ENCODE measurements at places on chromosomes 13 and 19. TPM values are rescaled to one million over a fixed set of nuclear protein-coding genes. Genes with fewer than 3 reads are reported as not detected.

Gene PNMA8C
- not detected for total RNA-seq

Gene SKA3
- total RNA-seq: 14.6 TPM

Gene MIR17HG
- 1.6 TPM for total RNA-seq

Gene ELL
- 4.7 TPM for total RNA-seq

Gene SCAMP4
- 58.8 TPM for total RNA-seq

Gene PLVAP
- total RNA-seq: not detected

Gene PSG5
- total RNA-seq: 0.58 TPM

Gene PRKCG
- total RNA-seq: 5.9 TPM

Gene PNMA8B
- total RNA-seq: not detected

Gene BCL3
- total RNA-seq: 31.6 TPM

Gene ZNF208
- not detected for total RNA-seq

Gene CEACAM6
- 23.4 TPM for total RNA-seq

Gene PROZ
- total RNA-seq: not detected

Gene PSG1
- total RNA-seq: 0.22 TPM

Gene SIGLEC12
- total RNA-seq: not detected

Gene PLPPR3
- 5.6 TPM for total RNA-seq

Gene IL17D
- 1.3 TPM for total RNA-seq

Gene FBN3
- not detected for total RNA-seq

Gene ATP8B3
- total RNA-seq: 3.3 TPM

Gene PTGIR
- total RNA-seq: not detected

Gene RFPL4A
- total RNA-seq: 0.66 TPM

Gene FUT1
- total RNA-seq: 0.05 TPM

Gene ZNF506
- not detected for total RNA-seq

Gene WDR88
- not detected for total RNA-seq

Measured in A549 treated with ZK216348 at 1 μM for 4 hours (cell line).